ENCODE measurements at places on chromosomes 6 and 20. TPM values are rescaled to one million over a fixed set of nuclear protein-coding genes. Genes with fewer than 3 reads are reported as not detected.

Gene PCSK2
- 1.5 TPM for total RNA-seq

Gene PRDM13
- not detected for total RNA-seq

Gene PPP1R14C
- total RNA-seq, result 0.42 TPM

Gene DDO
- total RNA-seq, result 0.63 TPM

Gene MEP1A
- total RNA-seq, result not detected

Gene ZNF133
- 24.2 TPM for total RNA-seq

Gene TMEM151B
- total RNA-seq, result 0.48 TPM

Gene USP49
- total RNA-seq, result 4.9 TPM

Gene PRL
- total RNA-seq, result not detected

Gene BFSP1
- total RNA-seq, result 3.3 TPM

Gene EMILIN3
- 4.1 TPM for total RNA-seq

Gene PSMB1
- 190 TPM for total RNA-seq

Gene MYT1
- total RNA-seq, result 0.48 TPM

Gene GNAS-AS1
- 1.4 TPM for total RNA-seq

Gene NKAPL
- total RNA-seq, result 0.90 TPM

Gene BMP5
- total RNA-seq, result 78.7 TPM

Gene SLC16A10
- total RNA-seq, result 5.4 TPM

Gene TFAP2A
- total RNA-seq, result 1.6 TPM

Gene CDKN1A
- total RNA-seq, result 27.4 TPM

Gene CST5
- not detected for total RNA-seq

Gene ASIP
- not detected for total RNA-seq

Gene PTPRK
- 134 TPM for total RNA-seq

Gene TOX2
- 1.6 TPM for total RNA-seq

Gene RFX6
- total RNA-seq, result not detected

Gene PHACTR1
- 4.3 TPM for total RNA-seq

Gene RBBP9
- total RNA-seq, result 21.9 TPM

Gene RSPH9
- 1.0 TPM for total RNA-seq

Gene MACROD2
- total RNA-seq, result 28.2 TPM

Gene SAMD5
- total RNA-seq, result 45.9 TPM

Measured in urinary bladder (tissue), 4 donors.